ENCODE measurements at places on chromosomes 11 and 22.

DNA sequence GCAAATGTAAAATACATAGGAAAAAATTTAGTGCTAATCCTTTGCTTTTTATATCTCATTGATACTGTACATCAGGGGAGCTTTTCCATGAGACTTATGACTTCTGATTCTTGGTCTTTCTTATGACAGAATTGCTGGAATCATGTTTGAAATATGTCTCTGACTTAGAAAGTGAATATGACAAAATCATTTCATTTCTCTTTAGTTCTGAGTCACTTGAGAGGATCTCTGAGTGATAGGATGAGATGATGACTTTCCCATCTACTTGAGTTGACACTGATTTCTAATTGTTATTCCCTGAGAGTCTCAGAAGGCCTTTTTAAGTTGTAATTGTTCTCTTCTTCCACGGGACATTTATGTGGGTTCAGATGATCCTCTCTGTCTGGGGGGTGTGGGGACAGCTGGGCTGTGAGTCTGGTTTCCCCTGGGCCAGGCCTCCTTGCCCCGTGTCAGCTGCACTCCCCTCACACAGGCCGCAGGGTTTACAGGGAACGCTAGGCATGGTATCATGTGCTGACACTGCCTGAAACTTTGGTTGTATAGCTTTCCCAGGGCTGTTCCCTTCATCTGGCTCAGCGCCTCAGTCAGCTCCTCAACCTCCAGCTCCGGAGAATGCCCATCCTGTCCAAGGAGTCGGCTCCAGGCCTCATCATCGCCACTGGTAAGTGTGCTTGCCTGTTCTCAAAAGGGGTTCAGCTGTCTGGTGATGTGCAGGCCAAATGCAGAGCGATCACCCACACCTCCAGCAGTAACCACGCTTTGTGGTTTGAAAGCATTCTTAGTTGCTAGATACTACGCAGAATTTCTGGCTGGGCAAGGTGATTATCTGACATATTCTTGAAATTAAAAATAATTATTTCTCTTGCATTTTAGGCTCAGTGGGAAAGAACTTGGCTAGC lies 69.5 kb upstream of the SORL1-AS1 start:
- no peak for DNase-seq

DNA sequence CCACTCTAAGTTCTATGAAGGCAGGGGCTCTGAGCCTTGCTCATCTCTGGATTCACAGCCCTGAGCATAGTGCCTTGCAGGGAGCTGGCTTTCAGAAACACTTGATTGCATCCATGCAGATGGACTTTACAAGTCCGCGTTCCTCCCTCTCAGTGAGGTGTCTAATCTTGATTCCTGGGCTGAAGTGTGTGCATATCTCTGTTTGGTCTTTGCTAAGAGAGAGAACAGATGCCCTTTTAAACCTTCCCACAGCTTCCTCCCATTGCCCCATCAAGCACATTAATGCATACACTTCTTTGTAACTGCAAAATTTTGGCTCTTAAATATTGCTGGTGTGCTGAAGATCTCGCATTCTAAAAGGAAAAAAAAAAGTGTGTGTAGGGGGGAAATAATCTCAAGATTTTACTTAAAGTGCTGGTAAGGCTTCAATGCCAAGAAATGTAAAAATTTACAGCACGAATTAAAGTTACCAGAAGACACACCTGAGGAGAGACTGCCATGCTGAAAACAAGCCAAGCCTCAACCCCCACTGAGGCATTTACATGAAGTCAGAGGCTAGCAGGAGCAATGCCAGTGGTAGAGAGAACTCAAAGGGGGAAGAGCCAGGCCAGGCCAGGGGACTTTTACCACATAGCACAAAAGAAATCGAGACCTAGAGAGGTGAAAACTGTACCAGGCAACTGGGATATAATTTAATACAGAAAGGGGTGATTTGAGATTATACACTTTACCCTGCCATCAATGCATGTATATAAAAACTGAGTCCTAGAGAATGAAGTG lies 492.1 kb downstream of the SOX6 start:
- DNase-seq = no peak

DNA sequence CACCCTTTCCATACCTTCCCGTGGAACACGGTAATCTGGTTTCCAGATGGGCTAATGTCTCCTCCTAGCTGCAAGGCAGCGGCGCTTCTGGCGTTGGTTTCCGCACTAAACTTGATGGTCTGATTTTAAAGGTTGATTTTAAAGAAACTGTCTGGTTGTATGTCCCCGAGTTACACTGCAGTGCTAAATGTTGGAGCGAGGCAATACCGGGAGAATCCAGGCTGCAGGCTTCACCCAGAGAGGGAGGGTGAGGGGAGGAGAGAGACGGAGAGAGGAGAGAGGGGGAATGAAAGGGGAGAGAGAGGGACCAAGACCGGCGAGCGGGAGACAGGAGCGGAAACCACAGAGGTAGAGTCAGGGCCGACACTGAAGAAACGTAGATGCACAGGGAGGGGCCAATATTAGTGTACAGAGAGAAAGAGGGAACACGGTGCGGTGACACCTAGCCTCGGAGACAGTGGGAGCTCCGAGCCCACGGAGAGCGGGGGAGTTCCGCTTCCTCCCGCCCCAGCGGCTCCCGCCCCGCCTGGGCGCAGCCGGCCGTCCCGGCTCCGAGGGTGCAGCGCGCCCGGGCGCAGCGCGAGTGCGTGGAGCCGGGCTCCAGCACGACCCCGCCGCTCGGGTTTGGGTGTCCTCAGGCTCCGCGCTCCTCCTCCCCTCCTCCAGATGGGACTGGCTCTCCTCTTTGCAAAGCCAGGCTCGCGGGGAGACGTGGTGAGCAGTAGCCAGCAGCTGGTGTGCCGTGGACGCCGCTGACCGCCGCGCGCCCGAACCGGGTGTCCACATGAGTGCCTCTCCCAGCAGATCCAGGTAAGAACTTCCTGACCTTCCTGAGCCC lies 71.9 kb upstream of the GRAMD1B start:
- peak; percentile 11 for DNase-seq

- DNase-seq = no peak
Observed at GRCh38 chr11:102560555-102561011, 30.0 kb upstream of the MMP7 start.

DNA sequence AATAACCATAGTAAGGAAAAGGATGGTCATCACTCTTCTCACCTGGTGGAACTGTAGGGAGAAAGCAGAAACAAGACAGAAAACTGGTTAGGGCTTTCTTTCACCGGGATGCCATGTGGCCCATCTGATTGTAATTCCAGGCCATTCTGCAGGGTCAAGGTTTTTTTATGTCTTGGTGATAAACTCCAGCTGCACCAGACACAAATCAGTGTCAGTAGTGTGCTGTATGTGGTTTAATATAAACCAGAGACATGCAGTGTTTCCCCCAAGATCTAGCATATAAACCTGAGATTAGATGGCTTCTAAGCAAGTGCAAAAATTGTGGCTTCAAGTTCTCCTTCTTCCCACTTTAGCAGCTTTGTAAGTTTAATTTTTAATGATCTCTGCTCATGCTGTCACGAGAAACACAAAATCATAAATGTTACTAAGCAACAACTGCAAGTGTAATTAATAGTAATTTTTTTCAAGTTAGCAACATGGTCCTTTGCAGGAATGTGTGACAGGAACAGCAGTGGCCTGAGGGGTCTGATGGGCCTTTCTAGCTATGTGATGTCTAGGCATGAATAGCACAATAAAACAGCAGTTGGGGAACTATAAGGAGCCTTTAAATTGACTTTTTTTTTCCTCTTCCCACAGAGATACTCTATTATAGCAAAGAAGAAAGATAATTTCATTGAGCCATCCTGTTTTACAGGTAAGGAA lies 41.6 kb downstream of the BDNF start:
- DNase-seq = no peak

DNA sequence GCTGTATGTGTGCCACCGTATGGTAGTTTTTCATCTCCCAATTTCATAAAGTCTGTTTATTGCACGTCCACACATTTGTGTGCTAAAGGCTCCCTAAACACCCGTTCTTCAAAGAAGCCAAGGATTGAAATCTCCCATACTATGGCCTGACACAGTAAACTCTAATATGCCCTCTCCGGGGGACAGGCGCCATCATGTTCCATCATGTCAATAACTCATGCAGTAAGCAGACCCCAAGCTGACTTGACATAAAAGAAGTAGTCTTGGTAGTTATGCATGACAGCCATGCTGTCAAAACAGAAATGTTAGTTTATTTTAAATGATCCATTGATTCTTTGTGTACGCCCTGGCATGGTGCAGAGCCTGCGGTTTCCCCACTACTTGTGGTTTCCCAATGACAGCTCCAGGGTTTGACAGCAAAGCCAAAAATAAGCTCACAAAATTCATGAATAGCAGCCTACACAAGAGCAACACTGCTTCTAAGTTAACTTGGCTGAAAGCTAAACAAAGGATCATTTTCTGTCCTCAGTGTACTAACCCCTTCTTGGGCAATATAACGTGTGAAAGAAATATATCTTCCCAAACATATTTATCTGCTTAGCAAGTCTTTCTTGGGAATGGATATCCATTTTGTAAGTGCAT lies 56.5 kb upstream of the CABP7 start:
- no peak for DNase-seq

DNA sequence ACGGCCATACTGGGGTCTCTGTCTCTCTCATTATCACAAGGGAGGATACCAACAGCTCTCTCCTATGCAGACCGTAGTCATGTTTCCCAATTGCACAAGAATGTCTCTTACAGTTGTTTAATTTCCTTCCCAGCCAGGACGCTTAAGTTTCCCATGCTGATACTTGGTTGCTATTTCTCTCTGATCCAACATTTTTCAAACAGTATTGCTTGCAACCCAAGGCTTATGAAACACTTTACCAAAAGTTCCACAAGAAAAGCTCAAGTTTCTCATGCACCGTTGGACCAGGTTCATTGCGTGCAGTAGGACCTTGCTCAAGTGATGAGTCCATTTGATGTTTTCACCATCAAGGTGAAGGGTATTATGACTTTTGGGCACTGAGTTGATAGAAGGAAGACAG lies 46.6 kb downstream of the GGTLC2 start:
- DNase-seq = no peak

GRCh38 chr11:8739309-8739793 lies 56.8 kb downstream of the RPL27A start:
- DNase-seq = no peak

- DNase-seq = no peak
Observed at GRCh38 chr22:41831828-41832552, 915 bp upstream of the SREBF2 start.

- DNase-seq = peak; percentile 25
Observed at GRCh38 chr22:19723983-19724827, 866 bp downstream of the GP1BB start.

DNA sequence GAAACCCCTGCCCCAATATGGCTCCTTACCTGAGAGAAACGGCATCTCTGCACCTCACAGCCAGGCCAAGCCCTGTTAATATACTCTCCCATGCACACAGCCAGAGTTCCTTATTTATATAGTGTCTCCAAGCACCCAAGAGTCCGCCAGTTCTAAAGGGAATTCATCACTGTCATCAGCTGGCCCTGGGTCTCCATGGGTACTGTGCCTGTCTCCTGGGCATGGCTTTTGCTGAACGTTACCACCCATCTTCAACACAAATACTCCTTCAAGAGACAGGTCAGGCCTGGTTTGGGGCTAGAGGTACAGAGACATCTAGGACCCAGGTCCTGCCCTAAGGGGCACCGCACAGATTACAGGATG lies 1.6 kb upstream of the ATG16L2 start:
- no peak for DNase-seq

DNA sequence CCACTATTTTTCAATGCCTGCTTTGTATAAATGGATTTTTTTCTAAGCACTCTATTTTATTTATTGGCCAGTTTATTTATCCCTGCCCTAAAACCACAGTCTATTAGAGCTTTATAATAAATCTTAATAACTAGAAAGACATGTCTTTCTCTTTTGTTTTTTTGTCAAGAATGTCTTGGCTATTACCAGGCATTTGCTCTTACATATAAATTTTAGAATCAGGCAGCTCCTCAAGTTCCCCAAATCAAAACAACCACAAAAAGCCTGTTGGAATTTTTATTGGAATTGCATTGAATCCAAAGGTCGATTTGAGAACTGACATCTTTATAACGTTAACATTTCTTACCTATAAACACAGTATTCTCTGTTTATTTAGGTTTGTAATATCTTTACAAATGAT lies 85.8 kb upstream of the SC5D start:
- no peak for DNase-seq

- DNase-seq = no peak
Observed at GRCh38 chr11:114621950-114622809, 26.6 kb upstream of the NXPE4 start.

- DNase-seq = no peak
Observed at GRCh38 chr11:123507043-123507442, 77.0 kb downstream of the GRAMD1B start.

DNA sequence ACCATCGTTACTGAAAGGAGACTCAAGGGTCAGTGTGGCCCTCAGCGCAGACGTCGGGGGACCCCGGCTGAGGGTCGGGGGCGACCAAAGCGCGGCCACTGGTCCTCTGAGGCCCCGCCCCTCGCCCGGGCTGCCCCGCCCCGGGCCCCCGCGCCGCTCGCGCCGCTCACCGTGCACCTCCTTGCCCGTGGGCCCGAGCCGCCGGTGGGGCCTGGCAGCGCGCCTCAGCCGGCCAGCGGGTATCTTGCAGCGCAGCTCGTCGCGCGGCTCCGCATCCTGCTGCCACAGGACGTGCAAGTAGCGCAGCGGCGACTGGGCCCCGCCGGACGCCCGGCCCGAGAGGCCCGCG lies 419 bp downstream of the ANKRD54 start:
- peak; percentile 33 for DNase-seq

- no peak for DNase-seq
Observed at GRCh38 chr11:701741-702461, 4.1 kb upstream of the EPS8L2 start.
